ENCODE measurements at places on chromosomes 16 and 17.

GRCh38 chr16:13672196-13672595, 247.8 kb upstream of the ERCC4 start:
- no peak for DNase-seq

DNA sequence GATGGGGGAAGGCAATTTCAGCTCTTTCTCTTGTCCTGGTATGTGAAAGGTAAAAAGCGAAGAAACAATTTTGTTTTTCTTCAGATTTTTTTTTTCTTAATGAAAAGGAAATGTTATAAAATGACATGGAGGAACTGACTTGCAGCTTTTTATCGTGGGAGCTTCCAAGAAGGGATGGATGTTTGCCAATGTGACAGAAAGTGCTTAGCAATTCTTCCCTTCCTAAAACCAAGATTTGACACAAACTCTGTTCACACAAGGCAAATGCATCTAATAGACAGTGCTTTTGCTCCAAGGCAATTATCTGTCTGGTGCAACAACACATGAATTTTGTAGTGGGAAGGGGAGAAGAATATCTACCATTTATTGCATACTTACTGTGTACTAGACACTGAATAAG, 988.5 kb downstream of the CDH11 start:
- no peak for DNase-seq

DNA sequence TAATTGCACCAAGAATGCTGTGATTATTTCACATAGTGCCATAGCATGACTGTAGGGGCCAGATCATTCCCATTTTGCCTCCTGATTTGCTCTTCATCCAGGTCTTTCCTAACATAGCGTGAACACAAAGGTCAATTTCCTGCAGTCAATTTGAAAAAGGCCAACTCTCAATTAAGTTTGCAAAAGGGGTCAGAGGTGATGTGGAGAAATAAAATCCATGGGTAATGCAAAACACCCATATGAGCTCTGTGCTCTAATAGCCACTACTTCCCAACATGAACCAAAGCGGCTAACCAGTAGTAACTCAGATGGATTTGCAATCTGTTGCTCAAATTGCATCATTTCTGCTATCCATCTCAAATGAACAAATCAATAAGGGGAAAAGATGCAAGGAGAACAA, 275.5 kb upstream of the SOX9 start:
- no peak for DNase-seq

- no peak for DNase-seq
These were observed 37.2 kb downstream of the GRIN2C start for GRCh38 chr17:74822335-74822938.

DNA sequence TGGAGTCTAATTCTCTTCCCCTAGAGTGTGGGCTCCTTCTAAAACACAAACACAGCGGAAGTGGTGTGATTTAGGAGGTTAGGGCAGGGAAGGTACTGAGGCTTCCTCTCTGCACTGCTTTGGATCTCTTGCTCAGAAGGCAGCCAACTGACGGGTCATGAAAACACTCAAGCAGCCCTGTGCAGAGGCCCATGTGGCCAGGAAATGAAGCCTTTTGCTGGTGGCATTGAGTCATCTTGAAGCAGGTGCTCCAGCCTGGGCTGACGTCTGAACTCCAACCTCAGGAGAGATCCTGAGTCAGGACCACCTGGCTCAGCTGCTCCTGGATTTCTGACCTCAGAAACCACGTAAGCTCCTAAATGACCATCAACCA, 72.9 kb downstream of the MRM1 start:
- DNase-seq = no peak

DNA sequence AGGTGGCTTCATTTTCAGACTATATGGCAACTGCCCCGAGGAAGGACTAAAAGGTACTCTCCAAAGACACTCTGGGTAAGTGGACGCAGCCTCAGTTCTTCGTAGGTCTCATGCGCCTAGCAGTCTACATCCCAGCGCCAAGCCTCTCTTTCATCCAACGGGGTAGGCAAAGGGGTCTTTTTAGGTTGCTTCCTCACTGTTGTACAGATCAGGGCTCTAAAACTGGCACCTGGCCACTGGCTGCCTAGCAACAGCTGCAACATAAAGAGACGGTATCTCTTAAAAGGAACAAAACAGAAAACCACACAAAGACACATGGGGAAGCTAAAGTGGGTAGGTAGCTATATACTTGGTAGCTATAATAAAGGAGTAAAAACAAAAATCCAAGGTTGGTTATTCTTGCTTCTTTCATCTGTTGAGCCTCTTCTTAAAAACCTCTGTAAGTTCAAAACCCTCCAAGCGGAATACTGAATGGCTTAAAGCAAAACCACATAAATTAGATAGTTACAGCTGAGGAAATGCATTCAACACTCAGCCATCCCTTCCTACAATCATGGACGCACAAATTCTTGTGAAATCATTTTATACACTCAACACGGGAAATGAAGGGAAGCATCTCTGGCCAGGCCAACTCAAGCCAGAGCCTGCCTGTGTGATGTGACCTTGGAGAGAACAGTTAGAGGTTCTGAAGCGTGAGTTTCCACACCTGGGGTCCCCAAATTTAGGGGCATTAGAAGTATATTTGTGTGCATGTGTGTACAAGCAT, 22.7 kb downstream of the CYTH1 start:
- no peak for DNase-seq

DNA sequence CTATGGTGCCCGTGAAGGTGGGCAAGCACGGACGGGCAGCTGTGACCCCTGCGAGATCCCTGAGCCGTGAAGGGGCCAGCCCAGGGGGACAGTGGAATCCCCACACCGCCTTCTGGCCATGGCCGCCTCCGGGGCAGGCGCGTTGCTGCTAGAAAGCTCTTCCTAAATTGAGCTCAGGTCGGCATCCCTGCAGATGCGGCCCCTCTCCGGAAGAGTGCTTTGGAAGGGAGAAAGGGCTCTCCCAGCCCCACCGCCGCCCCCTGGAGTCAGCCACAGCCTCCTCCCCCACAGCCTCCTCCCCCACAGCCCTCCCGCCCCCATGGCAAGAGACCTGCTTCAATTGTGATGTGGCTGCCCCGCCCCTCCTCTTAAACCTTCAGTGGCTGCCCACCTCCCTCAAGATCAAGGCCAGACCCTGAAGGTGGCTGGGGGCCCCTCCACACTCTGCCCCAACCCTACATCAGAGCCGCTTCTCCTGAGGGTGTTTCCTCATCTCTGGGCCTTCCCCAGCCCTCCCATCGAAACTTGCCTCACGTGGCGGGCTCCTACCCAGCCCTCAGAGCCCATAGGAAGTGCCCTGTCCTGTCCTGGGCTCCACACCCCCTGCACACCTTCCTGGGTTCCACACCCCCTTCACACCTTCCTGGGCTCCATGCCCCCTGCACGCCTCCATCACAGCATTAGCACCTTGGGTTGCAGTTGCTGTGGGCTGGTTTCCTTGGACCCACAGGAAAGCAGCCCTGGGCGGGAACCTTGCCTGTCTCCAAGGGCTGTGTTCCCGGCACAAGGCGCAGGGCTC, 5.5 kb upstream of the CBFA2T3 start:
- DNase-seq = no peak

- no peak for DNase-seq
These were observed 127.3 kb upstream of the NUDT7 start for GRCh38 chr16:77594799-77595596.

DNA sequence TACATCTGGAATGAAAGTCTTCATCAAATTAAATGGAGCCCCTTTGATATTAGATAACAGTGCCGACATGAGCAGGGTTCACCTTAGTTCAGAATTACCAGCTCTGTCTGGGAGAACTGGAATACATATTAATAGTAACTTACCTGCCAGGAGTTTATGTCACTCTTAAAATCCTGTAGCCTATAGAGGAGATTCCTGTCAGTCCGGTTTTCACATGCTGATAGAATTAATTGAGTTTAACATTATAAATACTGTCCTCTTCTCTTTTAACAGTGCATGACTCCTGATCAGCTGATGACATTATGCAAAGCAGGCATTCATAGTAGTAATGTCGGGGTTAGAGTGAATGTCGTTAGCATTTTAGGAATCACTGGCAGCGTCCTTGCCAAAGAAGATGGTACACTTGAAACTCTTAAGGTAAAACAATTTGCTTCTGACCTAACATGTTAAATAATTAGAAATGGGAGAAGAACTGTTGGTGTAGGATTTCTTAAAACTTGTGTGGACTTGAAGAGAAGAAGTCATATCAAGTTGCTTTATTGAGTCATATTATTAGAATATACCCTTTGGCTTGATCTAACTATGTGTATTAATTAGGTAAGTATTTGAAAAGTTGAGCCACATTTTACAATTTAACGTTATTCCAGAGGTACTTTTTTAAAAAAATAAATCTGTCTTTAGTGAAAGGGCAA, 34.3 kb downstream of the HEATR3 start:
- no peak for DNase-seq
